ENCODE measurements at places on chromosomes 1 and 21. TPM values are rescaled to one million over a fixed set of nuclear protein-coding genes. Genes with fewer than 3 reads are reported as not detected.

- no peak for DNase-seq
Observed at GRCh38 chr21:31343680-31344480, at the start of gene TIAM1. Gene TIAM1, minus strand, starts transcription at chr21:31344261. Its CDS starts 77,289 bp downstream, at chr21:31266972.

DNA sequence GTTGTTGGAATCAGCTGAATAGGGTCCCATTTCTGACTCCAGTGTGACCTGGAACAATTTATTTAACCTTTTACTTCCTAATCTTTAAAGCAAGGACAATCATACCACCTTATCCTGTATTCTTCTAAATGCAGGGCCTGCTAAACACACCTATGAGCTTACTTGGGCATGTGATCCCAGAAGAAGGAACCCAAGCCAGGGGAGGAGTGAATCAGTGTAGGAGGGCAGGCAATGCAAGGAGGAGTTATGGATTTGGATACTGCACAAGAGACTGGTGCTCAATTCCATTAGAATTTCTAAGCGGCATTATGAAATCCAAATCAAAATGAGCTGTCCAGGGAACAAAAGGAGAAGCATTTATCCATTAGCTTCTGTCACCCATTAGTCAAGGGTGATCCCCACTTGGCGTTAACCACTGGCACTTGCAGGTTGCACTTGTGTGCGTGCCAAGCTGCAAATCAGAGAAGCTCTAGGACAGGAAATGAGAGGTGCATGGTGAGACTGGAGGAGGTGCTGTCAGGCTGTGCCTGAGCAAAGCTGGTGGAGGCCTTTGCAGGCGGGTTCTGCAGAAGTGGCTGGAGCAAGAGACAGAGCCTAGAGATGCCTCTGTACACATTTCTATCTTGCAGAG, 297.2 kb upstream of the PLXNA2 start:
- DNase-seq, result no peak

DNA sequence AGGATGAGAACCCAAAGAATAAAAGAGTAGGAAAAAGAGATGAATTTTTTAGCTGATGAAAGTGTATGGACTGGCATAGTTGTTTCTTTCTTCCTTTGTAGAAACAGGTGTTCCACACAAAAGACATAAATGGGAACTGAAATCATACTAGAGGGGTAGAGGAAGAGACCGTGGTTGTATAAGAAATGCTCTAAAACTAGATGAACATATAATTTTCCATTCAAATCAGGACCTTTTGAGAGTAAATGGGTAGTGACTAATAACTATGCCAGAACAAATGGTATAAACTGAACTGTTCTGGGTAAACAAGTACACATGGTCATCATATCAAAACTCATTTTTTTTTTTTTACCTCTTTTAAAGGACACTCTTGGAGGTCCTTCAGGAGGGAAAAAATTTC, 344.2 kb downstream of the VAV3 start:
- DNase-seq, result no peak

- DNase-seq, result no peak
Observed at GRCh38 chr1:209710093-209710492, 5.4 kb downstream of the HSD11B1 start.

GRCh38 chr1:224430511-224431113, 4.0 kb downstream of the WDR26 start:
- DNase-seq, result peak; percentile 43

GRCh38 chr1:95118067-95118499, 928 bp downstream of the TLCD4 start:
- no peak for DNase-seq

- no peak for DNase-seq
Observed at GRCh38 chr1:161089938-161090337, 580 bp upstream of the NECTIN4 start.

DNA sequence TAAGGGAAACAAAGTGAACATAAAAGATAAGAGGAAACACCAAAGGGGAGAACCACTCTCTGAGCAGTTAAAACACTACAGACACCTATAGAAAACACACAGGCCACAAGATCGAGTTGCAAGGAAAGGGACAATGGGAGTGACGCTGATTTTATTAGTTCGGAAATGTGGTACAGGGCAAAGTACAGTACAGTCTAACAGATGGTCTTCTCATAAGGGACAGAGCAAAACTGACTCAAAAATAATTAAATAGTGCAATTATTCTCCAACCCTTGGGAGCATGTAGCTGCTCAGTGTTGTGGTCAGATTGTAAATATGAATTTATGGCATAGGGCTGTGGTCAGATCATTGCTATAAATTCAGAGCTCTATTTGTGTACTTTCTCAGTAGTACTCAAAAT, 352.0 kb downstream of the USH2A start:
- no peak for DNase-seq

- peak; percentile 88 for DNase-seq
Observed at GRCh38 chr1:28091043-28091781, 2.8 kb upstream of the EYA3 start.

GRCh38 chr21:32457360-32457840, 44.9 kb downstream of the EVA1C start:
- DNase-seq, result peak; percentile 85

DNA sequence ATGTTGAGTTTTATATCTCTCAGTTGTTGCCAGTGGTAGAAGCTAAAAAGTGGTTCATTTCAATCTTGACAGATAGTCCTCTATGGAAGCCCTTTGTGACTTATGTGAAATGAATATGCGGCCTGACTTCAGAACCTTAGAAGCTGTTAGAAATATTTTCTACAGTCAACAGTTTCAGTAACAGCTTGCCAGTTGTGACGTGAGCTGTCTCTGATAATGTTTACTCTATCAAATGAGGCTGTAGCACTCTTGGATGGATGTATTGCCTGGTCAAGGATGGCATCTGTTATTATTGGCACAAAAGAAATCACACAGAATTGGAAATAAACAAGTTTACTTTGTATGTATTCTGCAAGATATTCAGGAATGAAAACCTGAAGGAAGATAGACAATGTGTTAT, 31.9 kb downstream of the SNX7 start:
- no peak for DNase-seq

DNA sequence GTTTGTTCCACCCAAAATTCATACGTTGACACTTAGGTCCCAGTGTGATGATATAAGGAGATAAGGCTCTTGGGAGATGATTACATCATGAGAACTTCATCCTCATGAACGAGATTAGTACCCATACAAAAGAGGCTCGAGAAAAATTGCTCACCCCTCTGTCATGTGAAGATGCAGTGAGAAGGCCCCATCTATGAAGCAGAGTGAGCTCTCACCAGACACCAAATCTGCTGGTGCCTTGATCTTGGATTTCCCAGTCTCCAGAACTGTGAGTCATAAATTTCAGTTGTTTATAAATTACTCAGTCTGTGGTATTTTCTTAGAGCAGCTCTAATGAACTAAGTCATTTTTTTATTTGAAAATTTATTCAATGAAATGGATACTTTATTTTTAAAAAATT, 42.6 kb upstream of the USP25 start:
- DNase-seq, result no peak

Gene TMEM81
- 1.5 TPM for total RNA-seq

Gene KCNJ9
- not detected for total RNA-seq

Gene DISP1
- total RNA-seq, result 0.52 TPM

Gene LCE2A
- not detected for total RNA-seq

Gene FCAMR
- total RNA-seq, result 0.03 TPM

Gene SAMSN1
- 0.08 TPM for total RNA-seq

Gene SAMD11
- total RNA-seq, result 0.10 TPM

Gene LAD1
- total RNA-seq, result 238 TPM

Data from HT-29 (cell line).